ENCODE measurements at places on chromosomes 13 and 19.

DNA sequence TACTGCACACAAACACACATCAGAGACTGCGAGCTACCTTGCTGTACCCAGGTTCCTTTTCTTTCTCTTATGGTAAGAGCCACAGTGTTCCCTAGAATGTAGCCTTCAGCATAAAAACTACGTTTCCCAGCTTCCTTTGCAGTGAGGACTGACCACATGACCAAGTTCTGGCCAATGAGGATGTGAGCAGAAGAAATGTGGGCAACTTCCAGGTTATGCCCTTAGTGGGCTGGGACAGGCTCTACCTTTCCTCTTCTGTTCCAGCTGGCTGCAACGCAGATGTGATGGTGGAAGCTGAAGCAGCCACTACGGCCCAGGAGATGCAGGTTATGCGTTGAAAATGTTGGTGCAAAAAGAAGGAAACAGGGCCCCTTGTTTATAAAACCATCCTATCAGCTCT, 27.5 kb downstream of the VRK3 start:
- DNase-seq, result no peak

DNA sequence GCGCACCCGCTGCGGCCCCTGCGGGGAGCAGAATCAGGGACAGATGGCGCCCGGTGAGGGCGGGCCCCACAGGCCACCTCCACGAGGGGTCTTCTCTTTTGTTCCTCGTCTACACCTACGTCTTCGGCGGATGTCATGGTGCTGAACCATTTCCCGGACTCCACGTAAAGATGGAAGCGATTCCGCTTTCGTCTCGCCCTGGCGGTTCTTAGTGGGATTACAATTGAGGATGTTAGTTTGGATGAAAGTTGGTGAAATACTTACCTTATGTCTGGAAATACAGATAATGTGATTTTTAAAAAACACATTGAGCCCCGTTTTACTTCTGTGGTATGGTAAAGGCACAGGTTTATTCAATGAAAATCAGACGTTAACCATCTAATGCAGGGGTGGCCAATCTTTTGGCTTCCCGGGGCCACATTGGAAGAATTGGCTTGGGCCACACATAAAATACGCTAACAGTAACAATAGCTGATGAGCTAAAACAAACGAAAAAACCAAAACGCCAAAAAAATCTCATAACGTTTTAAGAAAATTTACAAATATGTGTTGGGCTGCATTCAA, 1.4 kb upstream of the ZMYM5 start:
- no peak for DNase-seq

GRCh38 chr19:49441960-49442350, 628 bp upstream of the SLC17A7 start:
- DNase-seq, result no peak

GRCh38 chr13:22032905-22033304, 362.0 kb downstream of the FGF9 start:
- no peak for DNase-seq

GRCh38 chr19:51548891-51549305, 17.4 kb upstream of the SIGLEC6 start:
- no peak for DNase-seq

GRCh38 chr19:52532480-52532879, 5.0 kb downstream of the ZNF808 start:
- no peak for DNase-seq

DNA sequence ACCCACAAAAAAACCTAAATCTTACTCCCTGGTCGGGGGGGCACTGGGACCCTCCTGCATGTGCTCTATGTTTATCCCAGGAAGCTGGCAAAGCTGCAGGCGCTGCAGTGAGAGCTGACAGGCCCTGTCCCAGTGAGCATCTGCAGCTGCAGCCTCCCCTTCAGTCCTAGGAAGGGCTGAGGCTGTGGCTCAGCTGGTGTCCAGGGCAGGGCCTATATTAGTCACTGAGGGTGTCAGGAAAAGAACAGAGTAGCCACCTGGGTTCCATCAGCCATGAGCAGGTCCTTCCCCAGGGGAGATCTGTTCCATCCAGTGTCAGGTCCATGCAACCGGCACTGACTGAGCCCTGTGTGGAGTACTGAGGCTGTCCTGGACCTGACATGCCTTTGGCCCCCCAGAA, 120.5 kb downstream of the TNFRSF19 start:
- DNase-seq, result no peak

DNA sequence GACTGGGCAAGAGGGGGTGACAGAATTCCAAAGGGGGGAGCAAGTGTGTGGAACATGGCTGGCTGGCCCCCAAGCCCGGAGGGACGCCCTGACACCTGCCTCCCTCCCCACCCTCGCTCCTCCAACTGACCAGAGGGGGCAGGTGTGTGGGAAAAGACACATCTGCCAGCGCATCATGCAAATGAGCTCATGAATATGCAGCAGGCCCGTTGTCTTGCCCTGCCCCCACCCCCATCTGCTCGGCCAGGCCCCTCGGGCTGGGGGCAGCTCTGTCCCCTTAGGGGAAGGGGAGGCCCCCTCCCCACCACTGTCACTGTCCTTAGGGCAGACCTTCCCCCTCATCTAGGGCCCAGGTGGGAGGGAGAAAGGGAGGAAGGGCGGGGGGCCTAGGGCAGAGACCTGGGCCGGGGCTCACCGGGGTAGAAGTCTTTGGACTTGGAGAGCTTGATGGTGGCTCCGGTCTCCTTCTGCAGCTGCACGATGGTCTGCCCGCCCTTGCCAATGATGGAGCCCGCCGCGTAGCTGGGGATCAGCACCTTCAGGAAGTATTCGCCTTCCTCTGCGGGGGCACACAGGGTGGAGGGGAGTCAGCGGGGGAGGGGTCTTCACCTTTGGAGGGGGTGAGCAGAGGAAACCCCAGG, 12.9 kb downstream of the NOVA2 start:
- no peak for DNase-seq

GRCh38 chr13:112545856-112546255, 42.1 kb downstream of the TUBGCP3 start:
- no peak for DNase-seq

DNA sequence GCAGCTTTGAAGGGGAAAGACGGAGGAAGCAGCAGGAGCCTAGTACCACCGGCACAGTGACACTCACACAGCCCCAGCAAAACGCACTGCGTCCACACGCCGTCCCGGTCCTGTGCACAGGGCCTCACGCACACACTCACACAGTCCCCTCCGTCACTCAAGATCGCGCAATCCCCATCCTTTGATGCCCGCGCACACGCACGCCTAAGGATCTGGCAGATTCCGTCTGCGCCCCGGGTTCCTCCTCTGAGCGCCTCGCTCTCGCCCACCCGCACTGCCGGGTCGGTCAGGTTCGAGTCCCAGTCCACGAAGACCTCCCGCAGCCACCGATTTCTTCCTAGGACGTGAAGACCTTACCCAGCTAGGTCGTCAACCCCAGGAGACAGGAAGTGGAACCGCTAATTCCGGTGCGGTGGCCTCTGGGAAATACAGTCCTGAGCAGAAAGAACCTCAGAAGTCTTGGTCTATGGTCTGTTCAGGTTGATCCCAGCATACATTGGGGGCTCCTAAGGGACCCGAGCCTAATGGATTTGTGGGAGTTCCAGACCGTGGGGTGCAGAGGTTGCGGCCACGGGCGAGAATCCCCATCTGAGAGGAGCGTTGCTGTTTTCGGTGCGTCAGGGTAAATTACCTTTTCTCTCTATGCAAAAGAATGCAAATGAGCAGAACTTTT, at the start of gene ZNF780B:
ZNF780B (minus strand) TSS at position 400 of the 673 bp plus-strand sequence. CDS start 5,899 bp downstream, outside the sequence.
- DNase-seq, result peak; percentile 26

DNA sequence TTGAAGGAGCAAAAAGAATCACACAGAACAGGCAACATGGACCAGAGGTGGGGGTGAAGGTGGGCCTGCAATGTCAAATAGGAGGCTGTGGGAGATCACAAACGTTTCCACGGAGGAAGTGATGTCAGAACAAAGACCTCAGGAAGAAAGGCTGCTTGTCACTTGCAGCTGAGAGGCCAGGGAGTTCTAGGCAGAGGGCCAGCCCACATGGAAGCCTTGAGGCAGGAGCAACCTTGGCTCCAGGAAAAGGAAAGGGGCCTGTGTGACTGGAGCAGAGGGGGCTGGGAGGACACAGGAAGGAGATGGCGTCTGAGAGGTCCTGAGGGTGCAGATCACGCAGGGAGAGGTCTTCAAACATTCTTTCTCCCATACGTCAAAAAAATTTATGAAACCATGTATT, 16.3 kb downstream of the ZNF160 start:
- DNase-seq, result no peak

DNA sequence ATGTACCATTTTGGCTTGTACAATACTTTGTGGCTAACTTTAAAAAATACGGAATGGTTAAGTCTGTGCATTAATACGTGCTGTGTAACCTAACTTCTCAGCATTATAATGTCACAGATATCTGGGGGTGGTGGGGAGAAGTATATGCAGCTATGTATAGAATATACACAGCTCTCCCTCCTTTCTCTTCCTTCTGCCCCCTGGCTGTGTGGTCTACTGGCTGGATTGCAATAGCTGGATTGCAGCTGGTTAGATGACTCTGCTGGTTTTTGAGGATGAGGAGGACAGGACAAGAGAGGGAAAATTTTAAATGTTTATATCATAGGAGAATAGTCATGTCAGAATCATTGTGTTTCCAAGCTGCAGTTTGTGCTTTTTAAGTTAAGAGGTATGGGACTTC, 9.7 kb downstream of the RNASEH2B start:
- no peak for DNase-seq

DNA sequence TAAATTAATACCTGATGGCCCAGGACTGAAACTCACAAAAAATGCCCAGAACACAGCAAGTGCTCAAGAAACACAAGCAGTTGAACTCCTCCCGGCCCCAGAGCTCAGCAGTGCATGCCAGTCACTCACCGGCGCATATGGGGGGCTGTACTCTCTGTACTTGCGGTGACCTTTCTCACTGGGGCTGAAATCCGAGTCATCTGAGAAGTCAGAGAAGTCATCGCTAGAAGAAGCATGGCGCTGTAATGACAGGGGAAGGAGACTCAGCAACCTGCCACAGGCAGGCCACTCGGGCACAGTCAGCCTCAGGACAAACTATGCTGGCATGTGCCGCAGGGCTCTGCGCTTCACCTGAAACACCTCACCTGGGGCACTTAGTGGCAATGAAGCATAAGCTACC, 19.7 kb downstream of the ZC3H4 start:
- DNase-seq, result no peak

DNA sequence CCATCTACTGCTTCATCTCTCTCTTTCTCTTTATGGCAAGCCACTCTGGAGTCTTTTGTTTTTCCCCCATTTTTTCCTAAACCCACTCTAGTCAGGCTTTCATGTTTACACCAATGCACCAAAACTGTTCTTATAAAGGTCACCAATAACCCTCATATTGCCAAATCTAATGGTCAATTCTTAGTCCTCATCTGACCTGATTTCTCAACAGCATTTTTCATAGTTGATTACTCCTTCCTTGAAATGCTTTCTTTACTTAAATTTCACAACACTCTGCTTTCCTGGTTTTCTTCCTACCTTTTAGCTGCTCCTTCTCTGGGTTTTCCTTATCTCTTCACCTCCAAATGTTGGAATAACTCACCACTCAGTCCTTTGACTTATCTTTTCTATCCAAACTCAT, 47.9 kb downstream of the MICU2 start:
- DNase-seq, result no peak

DNA sequence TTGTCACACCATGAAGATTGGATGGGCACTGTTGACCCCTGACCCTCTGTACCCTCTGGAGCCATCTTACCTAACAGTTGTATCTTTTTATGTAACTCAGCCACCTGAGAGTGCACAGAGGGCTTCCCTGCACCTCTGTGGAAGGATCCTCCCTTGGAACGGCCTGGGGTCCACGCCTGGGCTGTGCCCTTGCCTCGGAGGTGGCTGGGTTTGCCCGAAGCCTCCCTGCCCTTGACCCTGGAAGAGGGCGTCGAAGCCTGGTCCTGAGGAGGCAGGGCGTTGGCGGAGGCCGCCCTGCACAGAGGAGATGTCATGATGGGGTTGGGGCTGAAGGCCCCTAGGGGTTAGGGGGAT, 241 bp downstream of the ODAD3 start:
- no peak for DNase-seq

DNA sequence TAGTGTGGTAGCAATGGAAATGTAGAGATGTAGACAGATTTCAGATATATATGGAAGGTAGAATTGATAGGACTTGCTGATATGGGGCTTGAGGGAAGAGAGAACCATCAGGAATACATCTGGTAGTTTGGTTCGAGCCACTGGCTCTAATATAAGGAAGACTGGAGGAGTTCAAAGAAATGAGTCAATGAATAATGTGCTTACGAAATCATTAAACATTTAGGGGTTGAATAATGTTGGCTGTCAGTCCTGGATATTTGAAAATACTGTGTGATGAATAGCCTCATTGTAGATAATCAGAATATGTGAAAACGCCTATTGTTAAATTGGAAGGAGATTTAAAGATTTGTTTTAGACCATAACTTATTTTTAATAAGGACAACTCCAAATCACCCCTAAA, 21.6 kb downstream of the SGCG start:
- DNase-seq, result no peak

DNA sequence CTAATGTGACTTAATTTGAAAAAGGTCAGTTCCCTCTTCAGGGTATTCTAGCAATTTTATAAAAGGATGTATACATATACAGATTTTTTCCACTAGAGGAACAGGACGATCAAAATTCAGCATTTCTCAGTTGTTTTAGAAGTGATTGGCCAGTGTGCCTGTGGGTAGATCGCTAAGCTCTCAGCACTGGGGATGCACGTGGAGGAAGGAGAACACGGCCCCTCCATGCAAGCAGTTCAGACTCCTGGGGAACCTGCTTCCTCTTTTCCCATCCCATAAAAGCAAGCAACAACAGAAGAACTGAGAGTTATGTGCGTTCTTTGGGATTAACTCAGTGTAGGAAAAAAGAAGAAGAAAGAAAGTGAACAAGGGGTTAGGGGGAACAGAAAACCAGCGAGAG, 328.8 kb downstream of the FOXO1 start:
- no peak for DNase-seq

- no peak for DNase-seq
Measured at GRCh38 chr13:84481958-84482357, 599.7 kb upstream of the SLITRK1 start.

- no peak for DNase-seq
Measured at GRCh38 chr19:10145031-10145430, 25.3 kb upstream of the EIF3G start.

DNA sequence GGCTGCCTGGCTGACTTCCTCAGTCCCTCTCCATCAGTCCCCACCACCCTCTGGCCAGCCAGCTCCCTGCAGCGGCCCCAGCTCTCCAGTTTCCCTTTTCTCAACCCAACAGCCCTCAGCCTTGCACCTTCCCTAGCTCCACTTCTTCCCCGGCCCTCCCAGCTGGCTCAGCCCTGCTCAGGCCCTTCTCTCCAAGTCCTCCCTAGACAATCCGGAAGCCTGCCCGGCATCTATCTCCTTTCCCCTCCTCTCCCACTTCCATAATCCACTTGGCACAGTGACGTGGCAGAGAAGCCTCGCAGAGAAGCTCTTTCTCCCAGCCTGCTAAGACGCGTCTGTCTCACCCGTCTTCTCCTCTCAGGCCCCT, 1.1 kb downstream of the UBXN6 start:
- DNase-seq, result no peak

DNA sequence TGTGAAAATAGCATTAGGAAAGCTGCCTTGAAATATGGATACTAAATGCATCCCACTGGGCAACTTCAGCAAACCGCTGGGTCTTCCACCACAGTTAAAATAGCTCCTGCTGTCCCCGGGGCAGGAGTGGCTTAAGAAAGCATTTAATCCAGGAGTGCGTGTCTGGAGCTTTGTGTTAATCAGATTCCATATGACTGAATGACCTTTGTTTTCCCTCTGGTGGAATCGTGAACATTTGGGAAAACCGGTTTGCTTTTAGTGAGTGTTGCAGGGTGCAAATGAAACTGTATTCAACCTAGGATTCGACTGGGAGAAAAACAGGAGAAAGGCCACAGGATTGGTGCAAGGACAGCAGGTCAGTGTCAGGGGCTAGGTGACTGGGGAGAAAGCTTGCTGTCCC, 237.6 kb upstream of the MAB21L1 start:
- DNase-seq, result no peak
